ENCODE measurements at places on chromosomes 6 and 20. TPM values are rescaled to one million over a fixed set of nuclear protein-coding genes. Genes with fewer than 3 reads are reported as not detected.

- peak overlapping the region; percentile 82 for H3K27ac ChIP-seq
- DNase-seq, result no peak
- no peak overlapping the region for H3K4me3 ChIP-seq
- no peaks in the 10 kb centered on the region for H3K36me3 ChIP-seq
Measured at GRCh38 chr20:50421356-50422340, 88.5 kb upstream of the PTPN1 start.

DNA sequence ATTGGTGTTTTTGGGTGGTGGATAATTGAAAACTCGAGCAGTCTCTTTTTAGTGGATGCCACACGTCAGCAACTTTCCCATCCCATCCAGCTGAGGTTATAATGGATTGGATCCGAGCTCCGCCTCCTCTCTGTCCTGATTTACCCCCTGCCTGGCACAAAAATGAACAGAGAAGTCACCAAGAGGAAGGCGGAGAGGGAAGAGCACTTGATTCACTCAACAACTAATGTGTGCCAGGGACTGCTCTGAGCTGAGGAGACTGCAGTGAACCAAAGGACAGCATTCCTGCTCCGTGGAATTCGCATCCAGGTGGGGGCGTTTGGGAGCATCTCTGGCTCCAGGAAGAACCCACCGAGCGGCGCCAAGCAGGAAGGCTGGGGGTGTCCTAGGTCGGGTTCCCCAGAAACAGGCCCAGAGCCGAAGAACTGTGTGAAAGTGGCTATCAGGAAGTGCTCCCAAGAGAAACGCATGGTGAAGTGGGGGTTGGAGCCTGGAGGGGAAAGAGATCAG lies 95.8 kb upstream of the NAA20 start:
- peaks cover 35% of the 10 kb centered on the region for H3K4me1 ChIP-seq
- H3K27ac ChIP-seq, result no peak overlapping the region
- H3K36me3 ChIP-seq, result no peaks in the 10 kb centered on the region
- H3K4me3 ChIP-seq, result no peak overlapping the region
- no peak for DNase-seq

- no peak for DNase-seq
- H3K27ac ChIP-seq, result no peak overlapping the region
- H3K4me3 ChIP-seq, result no peak overlapping the region
- H3K36me3 ChIP-seq, result no peaks in the 10 kb centered on the region
- peaks cover 3% of the 10 kb centered on the region for H3K4me1 ChIP-seq
Measured at GRCh38 chr6:81772741-81773140, 20.3 kb upstream of the TENT5A start.

DNA sequence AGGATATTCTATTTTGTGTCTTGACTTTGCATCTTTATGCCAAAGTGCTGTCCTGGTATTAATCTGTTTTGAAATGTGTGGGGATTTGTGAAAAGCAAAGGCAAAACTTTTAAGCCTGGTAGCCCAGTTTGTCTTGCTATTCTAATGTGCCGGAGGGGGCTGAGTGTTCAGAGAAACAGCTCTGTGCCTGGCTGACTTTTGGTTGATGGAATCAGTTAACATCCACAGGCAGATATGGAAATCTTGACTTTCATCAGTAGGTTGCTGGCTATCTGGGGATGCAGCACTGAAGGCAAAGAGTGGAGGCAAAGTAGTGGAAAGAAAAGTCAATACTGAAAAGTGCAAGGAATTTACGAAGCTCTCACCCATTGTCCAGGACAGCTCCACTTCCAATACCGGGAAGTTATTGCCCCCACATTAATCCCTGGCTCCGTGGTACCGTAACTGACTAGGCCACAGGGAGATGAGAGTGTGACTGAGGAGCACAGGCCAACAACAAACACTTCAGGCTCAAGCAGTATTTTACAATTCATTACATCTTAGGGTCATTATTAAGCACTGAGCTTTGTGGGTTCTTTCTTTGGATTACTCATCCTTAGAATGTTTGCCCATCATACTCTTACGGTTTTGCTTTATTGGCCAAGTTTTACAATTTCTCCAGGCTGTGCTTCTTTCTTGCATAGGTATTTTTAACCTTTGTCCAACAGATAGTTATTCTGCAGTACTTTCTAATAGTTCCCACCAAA lies 164.6 kb downstream of the MTFR2 start:
- no peak overlapping the region for H3K4me3 ChIP-seq
- no peaks in the 10 kb centered on the region for H3K36me3 ChIP-seq
- H3K4me1 ChIP-seq, result no peaks in the 10 kb centered on the region
- H3K27me3 ChIP-seq, result no peaks in the 10 kb centered on the region
- DNase-seq, result no peak

Gene TRAPPC3L
- not detected for total RNA-seq

DNA sequence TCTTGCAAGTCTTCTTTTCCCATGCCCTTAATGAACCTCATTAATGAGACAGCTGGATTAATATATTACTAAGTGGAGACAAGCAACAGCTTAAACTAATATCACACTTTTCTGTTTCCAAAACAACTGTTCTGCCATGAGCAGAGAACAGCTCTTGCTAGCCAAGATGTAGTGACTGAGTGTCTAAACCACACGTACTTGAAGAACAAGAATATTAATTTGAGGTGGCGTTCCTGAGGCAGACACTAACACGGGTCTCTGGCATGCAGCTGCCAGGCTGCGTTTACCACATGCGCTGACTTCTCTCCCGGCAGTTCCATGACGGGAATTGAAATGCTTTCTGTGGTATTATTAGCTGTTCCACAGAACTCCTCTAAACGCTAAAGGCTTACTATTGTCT lies 80.6 kb downstream of the FNDC1 start:
- peak overlapping the region; percentile 28 for H3K27ac ChIP-seq
- H3K27me3 ChIP-seq, result no peaks in the 10 kb centered on the region
- H3K4me3 ChIP-seq, result no peak overlapping the region
- DNase-seq, result no peak
- H3K36me3 ChIP-seq, result no peaks in the 10 kb centered on the region

GRCh38 chr20:4563031-4563430 lies 158.7 kb upstream of the PRND start:
- DNase-seq, result no peak
- H3K27ac ChIP-seq, result no peak overlapping the region
- H3K4me3 ChIP-seq, result no peak overlapping the region
- H3K27me3 ChIP-seq, result peaks cover 3% of the 10 kb centered on the region

DNA sequence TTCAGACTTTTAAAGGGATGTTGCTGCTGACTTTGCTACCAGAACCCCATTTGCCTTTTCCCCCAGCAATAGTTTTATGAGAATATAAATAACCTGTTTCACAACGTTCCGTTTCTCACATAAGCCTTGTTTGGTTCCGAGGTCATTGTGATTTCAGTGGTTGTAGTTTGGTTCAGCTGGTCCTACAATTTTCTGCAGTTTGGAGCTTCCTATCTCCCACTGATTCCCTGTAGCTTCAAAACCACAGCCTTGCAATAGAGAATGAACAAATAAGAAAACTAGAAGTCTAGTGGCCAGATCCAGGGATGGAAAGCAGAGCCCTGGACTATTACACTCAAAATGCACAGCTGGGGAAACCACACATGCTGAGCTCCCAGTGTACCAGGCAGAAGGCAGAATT lies 24.1 kb upstream of the SH3BGRL2 start:
- H3K27ac ChIP-seq, result no peak overlapping the region
- no peaks in the 10 kb centered on the region for H3K27me3 ChIP-seq
- no peak overlapping the region for H3K4me3 ChIP-seq
- H3K36me3 ChIP-seq, result no peaks in the 10 kb centered on the region
- no peaks in the 10 kb centered on the region for H3K4me1 ChIP-seq

Gene ZSCAN31
- total RNA-seq, result 10.8 TPM

Gene SEL1L2
- not detected for total RNA-seq

Gene CLVS2
- total RNA-seq, result 0.48 TPM

DNA sequence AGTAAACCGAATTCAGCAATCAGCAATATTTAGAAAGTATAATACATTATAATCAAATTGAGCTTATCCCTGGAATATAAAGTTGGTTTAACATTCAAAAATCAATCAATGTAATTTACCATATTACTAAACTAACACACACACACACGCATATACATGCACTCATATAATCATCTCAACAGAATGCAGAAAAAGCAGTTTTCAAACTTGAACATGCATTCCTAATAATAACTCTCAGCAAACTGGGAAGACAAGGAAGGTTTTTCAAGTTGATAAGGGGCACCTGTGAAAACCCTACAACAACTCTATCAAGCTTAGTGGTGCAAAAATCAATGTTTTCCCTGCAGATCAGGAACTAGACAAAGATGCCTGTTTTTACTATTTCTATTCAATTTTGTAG lies 4.7 kb downstream of the SIRPB2 start:
- peaks cover 10% of the 10 kb centered on the region for H3K4me1 ChIP-seq
- no peak for DNase-seq
- H3K27me3 ChIP-seq, result no peaks in the 10 kb centered on the region
- no peaks in the 10 kb centered on the region for H3K36me3 ChIP-seq
- H3K27ac ChIP-seq, result no peak overlapping the region

DNA sequence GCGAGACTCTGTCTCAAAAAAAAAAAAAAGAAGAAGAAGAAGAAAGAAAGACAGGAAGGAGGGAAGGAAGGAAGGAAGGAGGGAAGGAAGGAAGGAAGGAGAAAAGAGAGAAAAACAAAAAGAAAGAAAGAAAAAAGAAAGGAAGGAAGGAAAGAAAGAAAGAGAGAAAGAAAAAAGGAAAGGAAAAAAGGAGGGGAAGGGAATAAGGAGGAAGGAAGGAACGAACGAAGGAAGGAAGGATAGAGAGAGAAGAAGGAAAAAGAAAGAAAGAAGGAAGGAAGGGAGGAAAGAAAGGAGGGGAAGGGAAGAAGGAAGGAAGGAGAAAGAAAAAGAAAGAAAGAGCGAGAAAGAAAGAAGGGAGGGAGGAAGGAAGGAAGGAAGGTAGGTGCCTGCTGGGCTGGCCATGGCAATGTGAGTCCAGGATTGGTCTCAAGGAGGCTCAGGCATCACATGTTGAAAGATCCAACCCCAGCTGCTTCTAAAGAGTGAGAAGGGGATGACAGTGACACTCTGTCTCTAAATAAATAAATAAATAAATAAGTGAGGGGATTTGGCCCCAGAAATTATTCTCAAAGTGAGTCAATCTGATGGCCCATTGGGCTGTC lies 24.3 kb upstream of the SRSF6 start:
- no peak overlapping the region for H3K27ac ChIP-seq
- H3K4me3 ChIP-seq, result no peak overlapping the region
- H3K36me3 ChIP-seq, result no peaks in the 10 kb centered on the region
- H3K27me3 ChIP-seq, result peaks cover 17% of the 10 kb centered on the region
- DNase-seq, result no peak

Measured in suprapubic skin (tissue), 4 donors.